ENCODE measurements at places on chromosomes 5 and 9.

DNA sequence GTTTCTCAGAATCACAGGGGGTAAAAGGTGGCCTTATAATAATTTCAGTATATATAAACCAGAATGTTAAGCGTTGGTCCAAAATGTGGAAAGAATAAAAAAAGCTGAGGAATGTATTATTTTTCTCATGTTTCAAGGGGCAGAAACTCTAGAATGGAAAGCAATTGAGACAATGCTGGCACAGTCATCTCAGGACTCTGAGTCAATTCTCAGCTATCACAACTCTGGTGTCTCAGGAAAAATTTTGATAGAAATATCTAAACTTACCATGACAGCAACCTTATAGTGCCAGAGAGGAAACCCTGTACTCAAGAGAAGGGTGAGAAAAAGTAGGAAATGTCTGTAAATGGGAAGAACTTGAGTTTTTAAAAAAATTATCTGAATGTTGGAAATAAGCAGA lies 1189.4 kb upstream of the NUDT12 start:
- DNase-seq: no peak
- no peaks in the 10 kb centered on the region for H3K36me3 ChIP-seq
- no peak overlapping the region for H3K4me3 ChIP-seq
- no peaks in the 10 kb centered on the region for H3K4me1 ChIP-seq

- no peak for DNase-seq
- no peaks in the 10 kb centered on the region for H3K36me3 ChIP-seq
- no peak overlapping the region for H3K27ac ChIP-seq
- H3K4me1 ChIP-seq: no peaks in the 10 kb centered on the region
- H3K4me3 ChIP-seq: no peak overlapping the region
Measured at GRCh38 chr9:14985419-14985818, 75.2 kb upstream of the FREM1 start.

DNA sequence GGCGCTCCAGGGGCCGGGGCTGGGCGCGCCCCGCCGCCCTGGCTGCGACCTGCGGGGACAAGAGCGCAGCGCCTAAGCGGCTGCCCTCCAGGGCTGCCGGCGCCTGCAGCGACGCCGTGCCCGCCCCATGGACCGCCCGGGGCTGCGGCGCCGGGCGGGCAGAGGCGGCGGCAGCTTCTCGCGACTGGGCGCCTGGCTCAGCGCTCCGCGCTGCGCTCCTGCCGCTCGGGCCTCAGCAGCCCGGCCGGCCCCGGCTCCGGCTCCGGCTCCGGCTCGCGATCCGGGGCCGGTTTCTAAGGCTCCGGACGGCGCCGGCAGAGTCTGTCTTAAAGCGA lies at the start of gene PITX1:
PITX1 (minus strand) TSS at position 328 of the 335 bp plus-strand sequence. CDS start 347 bp downstream, outside the sequence.
- H3K27me3 ChIP-seq: peaks cover 89% of the 10 kb centered on the region
- peaks cover 38% of the 10 kb centered on the region for H3K4me1 ChIP-seq

DNA sequence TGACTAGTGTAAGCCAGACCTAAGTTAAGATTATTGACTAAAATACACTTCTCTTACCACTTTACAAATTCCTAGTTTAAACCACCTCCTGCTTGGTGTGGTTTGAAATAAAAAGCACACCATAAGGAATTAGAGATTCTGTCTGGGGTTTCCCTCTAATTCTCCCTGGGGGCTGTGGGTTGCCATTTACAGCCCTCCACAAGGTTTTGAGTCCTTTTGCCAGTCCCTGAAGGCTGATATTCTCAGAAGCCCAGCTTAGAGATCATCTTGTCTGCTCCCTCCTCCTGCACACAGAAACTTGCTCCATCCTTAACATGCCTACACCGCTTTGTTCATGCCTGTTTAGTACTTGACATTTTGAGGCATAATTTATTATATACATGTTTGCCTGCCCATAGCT lies 7.2 kb upstream of the LMNB1 start:
- no peaks in the 10 kb centered on the region for H3K36me3 ChIP-seq
- DNase-seq: no peak
- no peak overlapping the region for H3K27ac ChIP-seq
- no peaks in the 10 kb centered on the region for H3K4me1 ChIP-seq
- no peaks in the 10 kb centered on the region for H3K27me3 ChIP-seq

DNA sequence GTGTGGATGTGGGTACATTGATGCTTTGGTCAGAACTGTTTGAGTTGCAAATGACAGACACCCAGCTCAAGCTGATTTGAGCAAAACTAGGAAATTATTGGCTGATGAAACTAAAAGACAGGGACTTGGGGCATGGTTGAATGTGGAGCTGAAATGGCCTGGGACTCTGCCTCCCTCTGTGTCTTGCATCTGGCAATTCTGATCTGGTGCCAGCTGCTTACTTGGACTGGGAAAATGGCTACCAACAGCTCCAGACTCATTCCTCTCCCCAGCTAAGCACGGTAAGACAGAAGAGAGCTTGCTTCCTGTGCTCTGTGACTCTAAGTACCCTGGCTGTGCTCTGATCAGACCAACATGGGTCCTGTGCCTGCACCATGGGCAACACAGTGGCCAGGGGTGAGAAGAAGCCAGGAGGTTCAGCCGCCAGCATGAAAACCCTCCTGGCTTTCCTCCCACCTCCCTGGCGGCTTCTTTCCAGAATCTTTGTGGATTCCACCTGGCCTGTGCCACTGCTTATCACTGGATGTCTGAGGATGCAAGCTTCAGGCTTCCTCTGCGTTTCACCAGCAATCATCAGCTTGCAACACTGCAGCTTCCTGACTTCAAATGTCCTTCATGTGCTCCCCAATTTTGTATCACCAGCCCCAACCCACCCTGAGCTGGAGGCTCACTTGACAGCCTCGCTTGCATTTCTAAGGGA lies 44.1 kb downstream of the C5orf15 start:
- DNase-seq: no peak
- H3K4me3 ChIP-seq: no peak overlapping the region
- H3K27me3 ChIP-seq: no peaks in the 10 kb centered on the region
- H3K27ac ChIP-seq: no peak overlapping the region
- H3K4me1 ChIP-seq: no peaks in the 10 kb centered on the region

- no peaks in the 10 kb centered on the region for H3K27me3 ChIP-seq
- no peak overlapping the region for H3K27ac ChIP-seq
- DNase-seq: no peak
Measured at GRCh38 chr5:80275347-80275746, 19.5 kb upstream of the SERINC5 start.

DNA sequence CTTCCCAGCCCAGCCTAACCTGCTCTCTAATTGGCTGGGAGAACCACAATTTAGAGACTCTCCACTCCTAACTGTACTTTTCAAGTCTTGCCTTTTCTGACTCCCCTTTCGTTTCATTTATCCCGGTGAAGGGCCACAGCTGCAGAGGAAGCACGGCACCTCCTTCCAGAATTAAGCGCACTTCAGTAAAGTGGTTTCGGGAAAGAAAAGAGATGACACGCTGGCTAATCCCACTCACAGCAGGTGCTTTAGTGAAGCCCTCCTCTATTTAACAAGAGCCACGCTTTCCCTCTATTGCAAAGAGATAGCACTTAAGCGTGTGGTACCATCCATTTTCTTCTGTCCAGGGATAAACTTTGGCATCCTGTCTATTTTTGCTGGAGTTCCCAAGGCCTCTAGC lies 4.8 kb downstream of the DNAH5 start:
- H3K27ac ChIP-seq: no peak overlapping the region
- H3K4me3 ChIP-seq: no peak overlapping the region
- H3K27me3 ChIP-seq: no peaks in the 10 kb centered on the region
- H3K36me3 ChIP-seq: no peaks in the 10 kb centered on the region
- no peaks in the 10 kb centered on the region for H3K4me1 ChIP-seq
- DNase-seq: no peak

DNA sequence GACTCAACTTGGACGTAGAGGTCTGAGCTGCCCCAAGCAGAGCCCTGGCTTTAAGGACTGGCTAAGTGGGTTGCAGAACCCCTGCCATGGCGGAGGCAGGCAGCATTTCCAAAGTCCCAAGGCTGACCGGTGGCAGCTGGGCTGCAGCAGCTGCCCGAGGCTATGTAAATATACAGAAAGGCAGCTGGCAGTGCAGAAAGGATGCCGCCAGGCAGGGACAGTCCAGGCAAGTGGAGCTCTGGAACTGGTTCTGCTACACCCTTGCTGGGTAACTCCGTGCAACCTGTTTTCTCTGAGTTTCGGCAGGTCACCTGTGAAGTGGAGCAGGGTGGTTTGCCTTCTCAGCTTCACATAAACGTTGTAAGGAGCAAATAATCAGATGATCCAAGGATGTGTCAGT lies 46.0 kb downstream of the SHB start:
- H3K4me3 ChIP-seq: no peak overlapping the region
- DNase-seq: no peak
- H3K36me3 ChIP-seq: no peaks in the 10 kb centered on the region
- no peak overlapping the region for H3K27ac ChIP-seq
- no peaks in the 10 kb centered on the region for H3K4me1 ChIP-seq
- no peaks in the 10 kb centered on the region for H3K27me3 ChIP-seq

GRCh38 chr5:180301253-180301652 lies 9.4 kb upstream of the MAPK9 start:
- DNase-seq: no peak
- no peaks in the 10 kb centered on the region for H3K27me3 ChIP-seq
- H3K4me3 ChIP-seq: no peak overlapping the region
- peaks cover 8% of the 10 kb centered on the region for H3K4me1 ChIP-seq

DNA sequence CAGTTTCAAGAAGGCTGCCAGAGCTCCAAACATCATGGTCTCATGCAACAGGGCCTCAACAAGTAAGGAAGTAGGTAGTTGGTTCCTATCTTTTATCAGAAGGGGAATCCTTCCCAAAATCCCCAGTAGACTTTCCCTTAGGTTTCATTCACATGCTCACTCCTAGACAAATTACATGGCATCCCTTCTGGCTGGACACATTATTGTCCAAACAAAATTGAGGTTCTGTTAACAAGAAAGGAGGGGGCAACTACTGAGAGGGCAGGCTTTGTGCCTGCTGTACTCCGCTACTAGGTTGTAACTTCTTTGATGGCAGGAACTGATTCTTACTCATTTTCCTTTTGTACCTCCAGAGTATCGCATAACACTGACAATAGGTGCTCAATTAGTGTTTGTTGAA lies 56.0 kb upstream of the OSMR start:
- H3K36me3 ChIP-seq: no peaks in the 10 kb centered on the region
- DNase-seq: no peak
- H3K4me3 ChIP-seq: no peak overlapping the region
- no peaks in the 10 kb centered on the region for H3K4me1 ChIP-seq

GRCh38 chr5:174187001-174187400 lies 141.5 kb downstream of the NSG2 start:
- no peak for DNase-seq
- H3K36me3 ChIP-seq: no peaks in the 10 kb centered on the region
- peaks cover 4% of the 10 kb centered on the region for H3K27me3 ChIP-seq
- H3K4me3 ChIP-seq: no peak overlapping the region
- no peak overlapping the region for H3K27ac ChIP-seq

GRCh38 chr5:147538236-147538635 lies 28.4 kb upstream of the DPYSL3 start:
- no peak for DNase-seq
- H3K27ac ChIP-seq: no peak overlapping the region
- no peaks in the 10 kb centered on the region for H3K4me1 ChIP-seq
- no peak overlapping the region for H3K4me3 ChIP-seq
- no peaks in the 10 kb centered on the region for H3K27me3 ChIP-seq
- H3K36me3 ChIP-seq: no peaks in the 10 kb centered on the region

- H3K27ac ChIP-seq: no peak overlapping the region
- no peaks in the 10 kb centered on the region for H3K4me1 ChIP-seq
- no peak for DNase-seq
- H3K4me3 ChIP-seq: no peak overlapping the region
- H3K36me3 ChIP-seq: no peaks in the 10 kb centered on the region
Measured at GRCh38 chr5:146718609-146719008, 159.9 kb downstream of the PPP2R2B start.

DNA sequence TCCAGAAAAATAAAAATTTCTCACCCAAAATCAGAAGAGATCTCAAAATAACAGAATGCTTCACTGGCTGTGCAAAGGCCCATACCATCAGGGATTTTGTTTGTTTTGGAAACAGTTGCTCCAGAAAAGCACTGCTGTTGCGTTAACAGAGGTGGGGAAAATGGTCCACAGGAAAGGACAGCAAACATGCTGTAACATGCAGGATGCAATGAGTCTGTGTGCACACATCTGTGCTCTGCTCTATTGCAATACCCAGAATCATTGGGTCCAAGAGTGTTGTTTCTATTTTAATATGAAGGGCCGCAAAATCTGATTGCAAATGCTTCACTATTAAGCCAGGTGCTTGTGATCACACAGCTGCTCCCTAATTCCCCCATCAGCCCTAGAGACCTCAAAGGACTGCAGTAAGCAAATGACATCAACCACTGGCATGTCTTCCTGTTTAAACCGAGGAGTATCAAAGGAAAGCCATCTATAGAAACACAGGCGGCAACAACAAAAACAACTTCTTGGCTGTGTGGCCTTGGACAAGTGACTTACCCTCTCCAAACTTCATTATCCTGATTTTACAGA lies 141.0 kb downstream of the DCP2 start:
- H3K27me3 ChIP-seq: no peaks in the 10 kb centered on the region
- no peak overlapping the region for H3K27ac ChIP-seq
- H3K4me1 ChIP-seq: peaks cover 13% of the 10 kb centered on the region
- no peak overlapping the region for H3K4me3 ChIP-seq

GRCh38 chr5:179800696-179801201 lies 5.9 kb downstream of the MGAT4B start:
- no peak overlapping the region for H3K4me3 ChIP-seq
- H3K4me1 ChIP-seq: peaks cover 37% of the 10 kb centered on the region
- no peak overlapping the region for H3K27ac ChIP-seq

DNA sequence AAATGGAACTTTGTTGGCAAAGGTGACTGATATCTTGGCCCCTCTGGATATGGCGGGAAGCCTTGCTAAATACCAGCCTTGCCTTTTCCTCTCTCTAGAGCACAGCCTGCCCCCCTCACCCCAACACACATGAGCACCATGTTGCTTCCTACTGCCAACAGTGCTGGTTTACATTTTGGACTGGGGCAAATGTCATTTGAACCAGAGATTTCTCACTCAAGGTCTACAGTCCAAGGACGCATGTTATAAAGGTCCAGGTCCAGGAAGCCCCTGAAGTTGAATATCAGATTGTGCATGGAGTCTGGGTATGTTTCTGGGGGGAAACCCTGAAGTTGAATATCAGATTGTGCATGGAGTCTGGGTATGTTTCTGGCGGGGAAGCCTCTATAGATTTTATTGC lies 19.9 kb downstream of the NEURL1B start:
- H3K27ac ChIP-seq: peak overlapping the region; percentile 90
- peaks cover 79% of the 10 kb centered on the region for H3K4me1 ChIP-seq
- H3K27me3 ChIP-seq: no peaks in the 10 kb centered on the region
- H3K4me3 ChIP-seq: no peak overlapping the region

DNA sequence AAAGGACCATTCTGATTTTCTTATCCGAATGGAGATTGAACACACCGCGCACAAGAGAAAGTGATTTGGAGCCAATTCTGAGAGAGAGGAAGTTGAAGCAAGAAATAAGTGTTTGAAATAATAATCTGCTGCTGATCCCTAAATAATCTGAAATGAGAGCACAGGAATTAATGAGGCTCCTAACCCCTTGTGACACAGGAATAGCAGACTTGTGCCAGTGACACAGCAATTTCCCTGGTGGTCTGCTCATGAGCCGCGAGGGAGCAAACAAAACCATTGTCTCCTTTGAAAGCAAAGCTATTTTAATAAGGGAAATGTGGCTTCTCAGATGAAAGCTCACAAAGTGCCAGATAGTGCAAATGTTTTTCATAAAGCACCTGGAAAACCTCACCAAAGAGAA lies 936.1 kb upstream of the WWC1 start:
- H3K4me3 ChIP-seq: no peak overlapping the region
- no peaks in the 10 kb centered on the region for H3K4me1 ChIP-seq
- no peaks in the 10 kb centered on the region for H3K27me3 ChIP-seq
- no peak for DNase-seq
